ENCODE measurements at places on chromosomes 16 and 17. TPM values are rescaled to one million over a fixed set of nuclear protein-coding genes. Genes with fewer than 3 reads are reported as not detected.

The CACNG3 gene
- not detected for total RNA-seq

The CCNF gene
- total RNA-seq, result 6.8 TPM

The PNMT gene
- 1.2 TPM for total RNA-seq

The VPS35L gene
- 34.2 TPM for total RNA-seq

GRCh38 chr16:35450648-35451047 lies 1991.2 kb downstream of the TP53TG3F start:
- H3K4me1 ChIP-seq, result no peaks in the 10 kb centered on the region
- H3K36me3 ChIP-seq, result no peaks in the 10 kb centered on the region
- no peaks in the 10 kb centered on the region for H3K27me3 ChIP-seq
- no peak overlapping the region for H3K4me3 ChIP-seq
- no peak for DNase-seq

- H3K4me3 ChIP-seq, result no peak overlapping the region
- H3K27ac ChIP-seq, result no peak overlapping the region
- H3K27me3 ChIP-seq, result no peaks in the 10 kb centered on the region
- no peak for DNase-seq
- no peaks in the 10 kb centered on the region for H3K4me1 ChIP-seq
Observed at GRCh38 chr16:60225541-60225940, 1491.4 kb upstream of the GOT2 start.

DNA sequence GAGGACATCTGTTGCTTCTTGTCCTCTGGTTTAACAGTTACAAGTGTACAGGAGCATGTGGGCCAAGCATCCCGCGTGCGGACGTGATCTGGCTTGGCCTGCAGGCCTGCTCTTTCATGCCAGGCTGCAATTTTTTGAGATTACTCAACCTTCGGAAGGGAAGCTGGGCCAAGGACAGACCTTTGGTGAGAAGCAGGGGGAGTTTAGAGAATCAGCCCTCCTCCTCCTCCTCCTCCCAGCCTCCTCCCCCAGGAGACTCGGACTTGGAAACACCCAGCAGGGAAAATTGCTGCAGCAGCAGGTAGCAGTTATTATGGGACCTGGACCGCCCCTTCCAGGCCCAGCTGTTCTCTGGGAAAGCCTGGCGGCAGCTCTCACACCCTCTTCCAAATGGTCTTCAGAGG lies 5.1 kb upstream of the KLHL36 start:
- peaks cover 23% of the 10 kb centered on the region for H3K4me1 ChIP-seq
- H3K27ac ChIP-seq, result no peak overlapping the region
- DNase-seq, result no peak
- H3K27me3 ChIP-seq, result no peaks in the 10 kb centered on the region

- DNase-seq, result no peak
- no peaks in the 10 kb centered on the region for H3K27me3 ChIP-seq
- H3K36me3 ChIP-seq, result no peaks in the 10 kb centered on the region
- H3K4me3 ChIP-seq, result no peak overlapping the region
- H3K27ac ChIP-seq, result no peak overlapping the region
- peaks cover 13% of the 10 kb centered on the region for H3K4me1 ChIP-seq
Observed at GRCh38 chr17:73759324-73759723, 115.1 kb upstream of the SDK2 start.

- H3K36me3 ChIP-seq, result no peaks in the 10 kb centered on the region
- H3K4me1 ChIP-seq, result peaks cover 8% of the 10 kb centered on the region
- DNase-seq, result no peak
- no peaks in the 10 kb centered on the region for H3K27me3 ChIP-seq
- no peak overlapping the region for H3K4me3 ChIP-seq
Observed at GRCh38 chr17:82351254-82351712, 7.8 kb upstream of the TEX19 start.

GRCh38 chr17:22517716-22518115 lies 825.4 kb downstream of the KCNJ18 start:
- no peaks in the 10 kb centered on the region for H3K36me3 ChIP-seq
- no peaks in the 10 kb centered on the region for H3K4me1 ChIP-seq
- no peaks in the 10 kb centered on the region for H3K27me3 ChIP-seq
- DNase-seq, result no peak
- H3K27ac ChIP-seq, result no peak overlapping the region

GRCh38 chr17:40498281-40499084 lies 2.9 kb downstream of the TNS4 start:
- H3K27me3 ChIP-seq, result no peaks in the 10 kb centered on the region
- no peak overlapping the region for H3K4me3 ChIP-seq
- H3K36me3 ChIP-seq, result no peaks in the 10 kb centered on the region
- H3K27ac ChIP-seq, result no peak overlapping the region
- no peak for DNase-seq
- no peaks in the 10 kb centered on the region for H3K4me1 ChIP-seq

GRCh38 chr16:79434771-79435170 lies 165.8 kb downstream of the MAF start:
- H3K36me3 ChIP-seq, result no peaks in the 10 kb centered on the region
- no peak overlapping the region for H3K27ac ChIP-seq
- H3K4me1 ChIP-seq, result no peaks in the 10 kb centered on the region
- no peak for DNase-seq
- H3K4me3 ChIP-seq, result no peak overlapping the region

GRCh38 chr16:12719972-12720371 lies 83.7 kb downstream of the CPPED1 start:
- no peaks in the 10 kb centered on the region for H3K36me3 ChIP-seq
- H3K27me3 ChIP-seq, result no peaks in the 10 kb centered on the region
- H3K4me3 ChIP-seq, result no peak overlapping the region
- no peak overlapping the region for H3K27ac ChIP-seq
- DNase-seq, result no peak
